Fibroblast of lung (primary cell): ENCODE measurements at places on chromosomes 5 and 9.
A peak's percentile ranks its signal among the peaks of the same experiment; 100 is the strongest.

DNA sequence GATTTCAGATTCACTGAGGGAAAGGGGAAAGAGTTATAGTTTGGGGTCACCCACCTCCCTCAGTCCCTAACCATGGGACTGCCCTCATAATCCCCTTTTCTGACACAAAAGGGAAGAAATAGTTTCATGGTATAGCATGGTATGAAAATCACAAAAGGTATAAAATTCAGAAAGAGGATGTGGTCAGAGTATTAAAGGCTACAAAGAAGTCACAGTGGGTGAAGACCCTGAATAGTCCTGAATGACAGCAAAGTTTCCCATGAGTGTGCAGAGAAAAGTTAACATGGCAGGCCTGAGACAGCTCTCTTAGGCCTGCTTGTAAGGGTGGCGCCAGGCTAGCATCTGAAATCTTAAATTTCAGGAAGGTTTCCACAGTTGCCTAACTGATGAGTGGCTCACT is 290.6 kb upstream of the ZNF608 start:
- no peak for DNase-seq

DNA sequence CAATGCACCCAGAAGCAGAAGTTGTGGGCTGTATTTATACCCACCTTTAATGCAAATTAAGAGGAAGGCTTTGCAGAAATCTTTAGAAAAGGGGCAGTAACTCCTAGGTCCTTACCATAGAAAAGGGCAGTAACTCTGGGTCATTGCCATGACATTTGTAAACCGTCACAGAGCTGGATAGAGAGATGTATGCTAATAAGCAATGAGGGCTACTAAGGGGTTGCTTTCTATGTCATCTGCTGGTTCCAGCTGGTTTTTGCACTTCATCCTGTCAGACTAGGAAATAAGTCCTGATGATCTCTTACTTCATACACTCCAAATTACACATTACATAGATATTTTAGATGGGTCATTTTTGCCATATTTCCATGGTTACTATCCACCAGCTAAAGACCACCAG is 299.1 kb upstream of the TYRP1 start:
- no peak for DNase-seq

DNA sequence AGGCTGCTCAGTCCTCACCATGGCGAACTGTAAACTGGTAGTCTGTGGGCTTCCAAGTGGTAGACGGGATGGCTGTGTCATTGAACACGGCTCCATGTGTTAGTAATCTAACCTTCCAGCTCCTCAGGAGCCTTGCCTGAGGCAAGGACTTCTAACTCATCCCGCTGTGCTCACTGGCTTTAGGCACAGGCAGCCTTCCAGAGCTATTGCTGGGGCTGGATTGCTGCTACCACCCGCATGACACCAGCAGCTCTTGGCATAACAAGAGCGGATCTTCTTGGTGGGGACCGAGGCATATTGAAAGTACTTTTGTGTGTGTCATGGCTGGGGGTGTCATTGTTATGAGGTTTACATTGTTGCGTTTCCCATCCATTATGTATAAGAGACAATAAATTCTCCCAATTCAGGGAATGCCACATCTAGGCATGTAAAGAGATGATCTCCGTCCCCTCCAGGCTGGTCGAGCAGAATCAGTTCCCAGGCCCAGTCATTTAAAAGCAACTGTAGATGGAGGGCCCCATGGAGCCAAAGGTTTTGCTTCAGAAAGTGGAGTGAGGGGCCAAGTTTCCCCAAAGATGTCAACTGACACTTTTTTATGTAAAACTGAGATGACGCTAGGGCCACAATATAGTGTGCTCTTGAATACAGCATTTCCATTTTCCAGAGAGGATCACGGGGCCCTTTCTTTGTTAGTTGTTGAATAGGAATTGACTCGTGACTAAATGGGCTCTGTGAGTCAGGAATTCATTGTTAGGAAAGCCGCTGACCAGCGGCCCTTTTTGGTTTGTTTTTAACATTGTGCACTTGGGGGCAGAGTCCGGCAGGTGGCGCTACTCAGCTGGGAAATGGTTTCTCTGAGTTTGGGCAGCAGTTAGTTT is 759.5 kb downstream of the TAF11L14 start:
- peak; percentile 46 for DNase-seq

DNA sequence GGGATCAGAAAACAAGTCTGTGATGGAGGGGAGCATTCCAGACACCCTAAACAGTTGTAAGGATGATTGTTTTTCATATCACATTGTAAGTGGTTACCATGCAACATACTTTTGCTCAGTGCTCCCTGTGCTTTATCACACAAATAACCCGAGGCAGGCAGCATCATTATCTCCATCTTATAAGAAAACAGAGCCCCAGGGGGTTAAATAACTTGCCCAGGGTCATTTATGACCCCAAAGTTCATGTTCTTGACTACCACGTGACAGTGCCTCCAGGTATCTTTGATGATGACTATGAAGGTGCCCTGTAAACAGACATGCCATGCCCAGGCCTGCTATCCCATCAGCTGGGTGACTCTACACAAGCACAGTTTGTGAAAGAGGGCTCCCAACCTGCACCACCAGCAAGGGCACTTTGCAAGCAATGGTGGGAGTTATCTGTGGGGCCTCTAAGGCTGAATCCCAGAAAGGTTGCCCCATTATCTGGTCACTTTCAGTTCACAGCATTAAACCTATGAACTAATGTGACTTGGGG is 9.5 kb downstream of the GNPDA1 start:
- no peak for DNase-seq

DNA sequence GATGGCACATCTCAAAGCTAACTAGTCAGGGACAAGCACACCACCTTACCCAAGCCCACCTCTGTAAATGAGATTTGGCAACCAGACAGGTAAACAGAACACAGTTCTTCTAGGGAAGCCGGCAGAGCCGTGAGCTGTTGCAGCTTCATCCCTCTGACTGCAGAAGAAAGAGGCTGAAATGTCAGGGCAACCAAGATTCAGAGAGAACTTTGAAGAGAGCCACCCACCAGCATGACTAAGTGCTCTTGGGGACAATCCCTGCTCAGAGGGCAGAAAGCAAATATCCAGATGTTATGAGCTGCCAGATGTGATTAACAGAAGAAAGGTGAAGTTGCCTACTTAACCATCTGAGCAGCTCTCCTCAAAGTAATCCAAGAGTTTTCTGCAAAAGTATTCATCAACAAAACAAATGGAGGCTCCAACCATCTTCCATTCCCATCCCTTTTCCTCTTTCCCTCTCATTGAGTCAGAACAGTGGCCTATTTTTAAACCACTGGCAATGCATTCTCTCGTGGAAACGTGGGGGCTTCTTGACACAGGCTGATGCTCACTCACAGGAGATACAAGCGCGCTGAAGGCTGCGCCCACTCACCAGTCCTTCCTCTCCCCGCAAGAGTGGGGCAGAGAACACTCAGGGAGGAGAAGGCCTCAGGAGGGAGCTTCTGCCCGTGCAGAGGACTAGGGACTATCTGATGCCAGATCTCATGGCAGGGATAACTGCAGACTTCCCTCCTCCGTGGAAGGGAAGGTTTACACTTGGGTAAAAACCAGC is 57.1 kb downstream of the SLIT3 start:
- DNase-seq = no peak

DNA sequence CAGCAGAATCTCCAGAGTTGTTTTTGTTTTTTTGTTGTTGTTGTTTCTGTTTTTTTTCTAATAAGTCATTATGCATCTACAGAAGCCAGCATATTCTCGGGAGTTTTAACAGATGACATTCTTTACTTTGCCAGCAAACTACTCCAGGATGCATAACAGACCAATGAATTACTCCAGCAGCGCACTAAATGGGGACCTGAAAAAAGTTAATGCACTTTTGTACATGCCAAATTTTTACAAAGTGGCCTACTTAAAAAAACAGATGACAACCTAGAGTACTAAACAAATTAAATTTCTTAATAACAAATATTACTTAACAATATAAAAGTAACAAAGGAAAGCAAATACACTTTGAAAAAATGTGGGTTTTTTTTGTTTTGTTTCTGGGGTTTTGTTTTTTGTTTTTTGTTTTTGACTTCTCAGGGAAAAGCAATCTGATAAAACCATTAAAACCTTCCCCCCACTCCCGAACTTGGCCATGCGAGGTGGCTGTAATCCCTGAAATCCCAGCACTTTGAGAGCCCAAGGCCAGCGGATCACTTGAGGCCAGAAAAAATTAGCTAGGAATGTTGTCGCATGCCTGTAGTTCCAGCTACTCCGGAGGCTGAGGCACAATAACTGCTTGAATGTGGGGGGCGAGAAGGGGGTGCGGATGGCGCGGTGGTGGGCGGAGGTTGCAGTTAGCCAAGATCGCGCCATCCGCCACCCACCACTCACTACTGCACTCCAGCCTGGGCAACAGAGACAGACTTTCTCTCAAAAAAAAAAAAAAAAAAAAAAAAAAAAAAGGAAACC is 352.4 kb downstream of the CETN3 start:
- DNase-seq = no peak

- DNase-seq = peak; percentile 2
Observed at GRCh38 chr9:27671636-27672035, 98.4 kb upstream of the C9orf72 start.

GRCh38 chr9:91071184-91071990 is 269.8 kb downstream of the SYK start:
- DNase-seq = peak; percentile 94

- DNase-seq = peak; percentile 86
Observed at GRCh38 chr9:106880863-106881262, 17.9 kb downstream of the ZNF462 start.

GRCh38 chr5:10331341-10331796 is 22.1 kb upstream of the MARCHF6 start:
- peak; percentile 81 for DNase-seq
